ENCODE measurements at places on chromosomes 6 and 20. TPM values are rescaled to one million over a fixed set of nuclear protein-coding genes. Genes with fewer than 3 reads are reported as not detected.

Gene EPB41L2
- 13.8 TPM for total RNA-seq

Gene CDH22
- total RNA-seq = 5.3 TPM

Gene RBM38
- 4.8 TPM for total RNA-seq

Gene BHLHE23
- total RNA-seq = not detected

Gene INSM1
- total RNA-seq = 5.4 TPM

Gene MCCD1
- not detected for total RNA-seq

Measured in pancreas (tissue), 10 donors.